Cerebellar nuclear complex (tissue), 1 donor: ENCODE measurements at places on chromosomes 16 and 17.

DNA sequence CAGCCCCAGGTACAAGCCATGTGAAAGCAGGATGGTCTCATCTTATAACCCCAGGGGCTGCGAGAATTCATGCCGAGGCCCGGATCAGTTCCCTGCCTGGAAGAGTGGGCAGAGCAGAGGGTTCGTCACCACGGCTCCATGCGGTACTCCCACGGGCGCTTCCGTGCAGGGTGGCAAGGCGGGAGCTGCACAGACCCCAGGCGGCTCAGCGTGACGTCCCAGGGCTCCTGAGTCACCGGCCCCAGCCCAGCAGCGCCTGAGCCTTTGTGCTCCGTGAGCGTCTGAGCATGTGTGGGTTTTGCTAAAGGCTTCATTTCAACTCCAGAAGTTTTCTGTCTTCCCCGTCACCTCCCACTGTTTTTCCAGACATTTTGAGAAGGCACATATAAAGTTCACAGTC lies 71.2 kb upstream of the CHMP6 start:
- DNase-seq, result no peak

DNA sequence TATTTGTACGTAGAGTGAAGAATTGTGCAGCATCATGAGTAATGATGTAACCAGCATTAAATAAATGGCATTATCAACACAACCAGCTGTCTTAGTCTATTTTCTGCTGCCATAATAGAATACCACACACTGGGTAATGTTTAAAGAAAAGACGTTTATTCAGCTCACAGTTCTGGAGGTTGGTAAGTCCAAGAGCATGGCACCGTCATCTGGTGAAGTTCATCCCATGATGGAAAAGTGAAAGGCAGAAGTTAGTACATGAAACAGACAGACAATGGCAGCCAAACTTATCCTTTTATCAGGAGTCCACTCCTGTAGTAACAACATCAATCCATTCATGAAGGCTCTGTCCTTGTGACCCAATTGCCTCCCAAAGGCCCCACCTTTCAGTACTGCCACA lies 6.3 kb upstream of the GOSR2 start:
- DNase-seq, result no peak

GRCh38 chr17:280216-280615 lies 72.4 kb downstream of the RPH3AL start:
- no peak for DNase-seq

DNA sequence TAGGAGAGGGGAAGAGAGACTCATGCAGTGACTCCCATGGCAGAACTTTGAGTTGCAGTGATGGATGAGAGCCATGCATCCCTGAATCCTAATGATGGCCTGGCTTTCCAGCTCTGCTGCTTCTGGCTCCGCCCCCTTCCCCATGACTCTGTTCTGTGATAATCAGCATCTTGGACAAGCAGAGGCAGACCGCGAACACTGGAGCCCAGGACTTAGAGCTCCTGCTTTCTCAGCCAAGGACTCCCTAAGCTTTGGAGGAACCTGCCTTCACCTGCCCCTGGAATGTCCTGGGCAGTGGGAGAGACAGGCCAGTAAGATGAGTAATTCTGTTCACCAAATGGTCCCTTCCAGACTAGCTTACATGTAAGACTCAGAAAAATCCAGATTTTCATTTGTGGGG lies 12.5 kb downstream of the CCDC92B start:
- DNase-seq, result no peak

DNA sequence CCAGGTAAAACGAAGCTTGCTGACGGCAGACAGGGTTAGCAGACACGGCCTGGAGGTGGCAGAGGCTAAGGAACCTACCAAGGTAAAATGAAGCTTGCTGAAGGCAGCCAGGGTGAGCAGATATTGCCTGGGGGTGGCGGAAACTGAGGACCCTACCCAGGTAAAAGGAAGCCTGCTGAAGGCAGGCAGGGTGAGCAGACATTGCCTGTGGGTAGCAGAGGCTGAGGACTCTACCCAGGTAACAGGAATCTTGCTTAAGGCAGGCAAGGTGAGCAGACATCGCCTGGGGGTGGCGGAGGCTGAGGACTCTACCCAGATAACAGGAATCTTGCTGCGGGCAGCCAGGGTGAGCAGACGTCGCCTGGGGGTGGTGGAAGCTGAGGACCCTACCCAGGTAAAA lies 2.6 kb upstream of the GCGR start:
- no peak for DNase-seq

- no peak for DNase-seq
Measured at GRCh38 chr17:5100832-5101231, 10.8 kb downstream of the ZNF232 start.

GRCh38 chr17:80058311-80058955 lies 22.0 kb downstream of the CCDC40 start:
- DNase-seq, result no peak

- no peak for DNase-seq
Measured at GRCh38 chr16:27193300-27193990, 9.9 kb upstream of the KDM8 start.

GRCh38 chr16:51540259-51540658 lies 389.2 kb upstream of the SALL1 start:
- DNase-seq, result no peak

DNA sequence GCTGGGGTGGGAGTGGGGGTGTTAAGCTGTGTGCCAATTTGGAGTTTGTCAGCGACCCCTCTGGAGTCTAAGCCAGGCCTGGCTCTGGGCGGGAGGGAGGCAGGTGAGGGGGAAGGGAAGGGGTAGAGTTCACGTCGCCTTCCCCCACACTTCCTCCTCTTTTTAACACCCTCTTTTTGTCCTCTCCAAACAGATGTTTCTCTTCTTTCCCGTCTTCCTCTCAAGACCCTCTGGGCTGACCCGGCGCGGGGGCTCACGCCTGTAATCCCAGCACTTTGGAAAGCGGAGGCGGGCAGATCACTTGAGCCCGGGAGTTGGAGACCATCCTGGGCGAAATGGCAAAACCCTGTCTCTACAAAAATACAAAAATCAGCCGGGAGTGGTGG lies 3.3 kb downstream of the HOXB1 start:
- DNase-seq, result no peak

DNA sequence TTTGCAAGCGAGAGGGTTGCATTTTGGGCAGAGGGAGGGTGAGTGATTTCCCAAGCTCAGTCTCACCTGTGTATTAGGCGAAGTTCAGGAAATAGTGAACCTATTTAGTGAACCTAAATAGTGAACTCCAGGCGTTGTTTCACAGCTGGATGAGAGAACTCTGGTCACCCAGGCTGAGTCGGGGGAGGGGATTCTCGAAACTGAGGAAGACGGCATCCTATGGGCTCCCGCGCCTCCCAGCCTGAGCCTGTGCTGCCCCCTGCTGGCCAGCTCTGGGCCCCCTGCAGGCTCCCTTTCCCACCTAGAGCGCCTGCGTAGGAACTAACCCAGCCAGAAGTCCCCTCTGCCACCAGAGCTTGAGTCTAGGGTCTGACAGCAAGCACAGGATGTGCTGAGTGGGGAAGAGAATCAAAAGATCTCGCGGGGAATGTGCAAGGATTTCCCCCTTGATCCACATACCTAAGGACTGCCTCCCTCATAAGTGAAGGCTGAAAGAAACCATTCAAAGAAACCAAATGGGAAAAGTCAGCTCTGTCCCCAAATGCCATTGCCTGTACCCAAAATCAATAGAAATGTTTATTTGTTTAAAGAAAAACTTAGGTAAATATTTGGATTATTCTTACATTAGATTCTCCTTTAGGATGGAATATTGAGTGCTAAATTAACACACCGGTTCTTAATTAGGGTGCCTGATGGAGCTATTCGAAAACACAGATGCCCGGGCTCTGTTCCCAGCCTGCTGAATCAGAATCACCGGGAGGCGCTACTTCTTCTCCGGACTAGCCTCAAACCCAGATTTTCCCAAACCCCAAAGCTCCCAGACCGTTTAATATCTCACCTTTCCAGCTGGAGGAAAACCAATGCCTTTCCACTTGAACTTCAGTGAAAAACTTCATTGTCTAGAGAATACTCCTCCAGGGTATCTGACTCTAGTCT lies 14.8 kb upstream of the MARVELD3 start:
- DNase-seq, result no peak

- no peak for DNase-seq
Measured at GRCh38 chr16:85157813-85158742, 45.8 kb upstream of the CIBAR2 start.

- no peak for DNase-seq
Measured at GRCh38 chr16:17343028-17343427, 127.7 kb downstream of the XYLT1 start.

DNA sequence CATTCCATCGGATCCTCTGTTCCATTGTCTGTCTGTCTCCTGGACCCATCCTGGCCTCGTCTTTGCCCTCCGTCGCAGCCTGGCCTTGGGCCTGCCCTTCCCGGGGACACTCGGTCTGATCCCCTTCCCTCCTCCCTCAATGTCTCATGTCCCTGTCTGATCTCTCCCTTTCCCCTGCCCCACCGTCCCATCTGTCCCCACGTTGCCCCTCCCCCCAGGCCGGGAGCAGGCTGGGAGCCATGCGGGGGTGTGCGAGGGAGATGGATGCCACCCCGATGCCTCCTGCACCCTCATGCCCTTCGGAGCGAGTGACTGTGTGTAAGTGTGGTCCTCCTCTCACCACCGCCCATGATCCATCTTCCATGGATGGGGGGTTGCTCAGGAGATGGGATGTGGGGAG lies 5.3 kb upstream of the ATP2A1 start:
- no peak for DNase-seq

- DNase-seq, result no peak
Measured at GRCh38 chr17:16929035-16929680, 42.8 kb downstream of the TNFRSF13B start.

- no peak for DNase-seq
Measured at GRCh38 chr16:59913666-59914065, 1179.5 kb upstream of the GOT2 start.

DNA sequence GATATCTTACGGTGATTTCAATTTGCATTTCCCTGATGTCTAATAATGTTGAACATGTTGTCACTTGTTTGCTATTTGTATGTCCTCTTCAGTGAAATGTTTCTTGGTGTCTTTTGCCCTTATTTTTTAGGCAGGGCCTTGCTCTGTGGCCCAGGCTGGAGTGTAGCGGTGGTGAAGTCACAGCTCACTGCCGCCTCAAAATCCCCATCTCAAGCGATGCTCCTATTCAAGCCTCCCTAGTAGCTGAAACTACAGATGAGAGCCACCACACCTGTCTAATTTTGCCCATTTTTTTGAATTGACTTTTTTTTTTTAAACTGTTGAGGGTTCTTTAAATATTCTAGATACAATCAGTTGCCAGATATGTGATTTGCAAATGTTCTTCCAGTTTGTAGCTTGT lies 8.3 kb downstream of the UBE2G1 start:
- DNase-seq, result no peak

DNA sequence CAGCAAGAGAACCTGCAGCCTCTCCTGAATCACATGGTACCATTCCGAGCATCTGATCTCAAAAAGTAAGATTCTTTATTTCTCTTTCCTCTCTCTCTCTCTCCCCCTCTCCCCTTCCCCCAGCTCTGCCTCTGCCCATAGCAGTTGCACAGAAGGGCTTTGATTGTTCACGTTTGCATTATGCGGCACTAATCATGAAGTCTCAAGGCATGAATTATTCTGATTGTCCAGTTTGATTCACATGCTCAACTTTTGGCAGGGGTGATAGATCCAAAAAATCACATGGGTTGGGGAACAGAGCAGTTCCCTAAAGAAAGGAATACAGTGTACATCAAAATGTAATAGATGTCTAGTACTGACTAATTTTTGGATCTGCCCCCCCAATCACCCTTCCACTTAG lies 380.0 kb upstream of the SOX9 start:
- no peak for DNase-seq

DNA sequence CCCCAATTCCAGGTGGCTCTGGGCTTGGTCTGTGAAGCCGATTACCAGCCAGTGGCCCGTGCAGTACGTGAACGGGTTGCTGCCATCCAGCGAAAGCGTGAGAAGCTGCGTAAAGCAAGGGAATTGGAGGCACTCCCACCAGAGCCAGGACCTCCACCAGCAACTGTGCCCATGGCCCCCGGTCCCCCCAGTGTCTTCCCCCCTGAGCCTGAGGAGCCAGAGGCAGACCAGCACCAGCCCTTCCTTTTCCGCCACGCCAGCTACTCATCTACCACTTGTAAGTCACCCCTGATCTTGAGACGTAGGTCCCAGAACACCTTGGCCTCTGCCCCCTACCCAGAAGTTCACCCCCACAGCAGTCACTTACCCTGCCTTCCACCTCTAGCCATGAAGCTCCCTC lies 6.9 kb downstream of the WNK4 start:
- DNase-seq, result no peak

DNA sequence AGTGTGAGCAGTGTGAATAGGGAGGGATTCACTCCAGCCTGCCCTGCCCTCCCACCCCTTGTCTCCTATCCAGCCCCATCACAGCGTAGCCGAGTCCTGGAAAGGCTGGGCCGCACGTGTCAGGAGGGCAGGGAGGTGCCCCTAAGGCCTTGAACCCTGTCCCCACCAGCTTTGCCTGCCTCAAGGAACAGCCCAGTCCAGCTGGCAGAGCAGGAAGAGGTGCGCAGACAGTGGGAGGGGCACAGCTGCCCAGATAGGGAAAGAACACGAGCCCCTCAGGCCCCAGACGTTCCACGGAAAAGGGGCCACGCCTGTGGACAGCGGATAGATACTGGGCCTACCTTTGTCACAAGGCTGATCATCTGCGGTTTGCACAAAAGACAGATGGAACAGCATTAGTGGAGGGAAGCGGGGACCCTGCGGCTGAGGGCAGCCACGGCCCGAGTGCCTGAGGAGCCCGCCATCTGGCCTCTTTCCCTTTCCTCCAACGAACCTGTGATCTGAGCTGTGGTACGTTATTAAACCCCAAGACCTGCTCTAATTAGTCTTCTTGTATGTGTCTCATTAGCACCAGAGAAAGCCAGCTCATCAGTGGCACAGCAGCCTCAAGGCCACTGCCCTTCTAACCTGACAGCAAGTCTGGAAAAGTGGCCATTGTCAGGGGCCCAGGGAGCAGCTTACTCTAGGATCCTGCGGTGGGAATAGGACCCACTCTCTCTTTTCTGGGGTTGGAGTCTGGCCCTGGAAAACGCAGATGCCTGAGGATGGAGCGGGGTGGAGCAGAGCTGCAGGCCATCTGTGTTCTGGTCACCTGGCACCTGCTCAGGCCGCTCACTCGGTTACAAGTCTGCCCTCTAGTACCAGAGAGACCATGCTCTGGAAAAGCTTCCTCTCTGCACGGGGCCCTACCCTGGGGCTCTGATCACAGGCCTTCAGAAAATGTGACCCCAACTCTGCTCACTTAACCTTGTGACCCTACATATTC lies 16.3 kb downstream of the MPP3 start:
- no peak for DNase-seq
